ENCODE measurements at places on chromosomes 1 and 21.
A peak's percentile ranks its signal among the peaks of the same experiment; 100 is the strongest.

DNA sequence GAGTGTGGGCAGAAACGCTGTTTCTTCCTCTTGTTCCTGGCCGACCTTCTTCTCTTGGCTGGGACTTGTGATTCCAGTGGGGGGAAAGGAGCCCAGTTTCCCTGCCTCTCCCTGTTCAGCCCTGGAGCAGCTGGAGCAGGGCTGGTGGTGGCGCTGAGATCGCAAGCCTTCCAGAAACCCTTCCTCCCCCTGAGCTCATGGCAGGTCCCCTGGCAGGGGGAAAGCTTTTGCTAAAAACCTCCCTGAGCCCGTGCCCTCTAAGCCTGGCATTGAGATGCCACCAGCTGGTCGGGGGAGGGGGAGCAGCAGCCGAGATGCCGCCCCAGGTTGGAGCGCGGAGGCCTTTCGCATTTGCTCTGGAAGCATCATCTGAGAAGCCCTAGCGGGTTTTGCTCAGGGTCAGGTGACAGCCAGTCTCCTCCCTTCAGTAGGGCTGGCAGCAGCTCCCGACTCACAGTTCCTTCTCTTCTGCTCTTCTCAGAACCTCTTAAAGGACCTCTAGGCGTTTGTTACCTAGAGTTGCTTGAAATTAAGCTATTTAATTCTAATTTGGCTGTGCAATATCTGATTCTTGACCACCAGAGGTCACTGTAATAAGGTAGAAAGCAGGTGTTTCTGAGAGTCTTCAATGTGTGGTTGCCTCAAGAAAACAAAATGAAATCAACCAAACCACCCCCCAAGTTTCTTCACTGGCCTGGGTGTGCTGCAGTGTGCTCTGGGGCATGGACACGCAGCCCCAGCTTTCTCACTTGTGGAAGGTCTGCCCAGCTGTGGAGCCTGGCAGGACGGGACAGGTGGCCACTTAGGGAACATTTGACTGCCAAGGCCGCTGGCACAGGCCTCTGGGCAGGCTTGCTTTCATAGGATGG is 257.3 kb downstream of the CAMTA1 start:
- peak; percentile 57 for DNase-seq

DNA sequence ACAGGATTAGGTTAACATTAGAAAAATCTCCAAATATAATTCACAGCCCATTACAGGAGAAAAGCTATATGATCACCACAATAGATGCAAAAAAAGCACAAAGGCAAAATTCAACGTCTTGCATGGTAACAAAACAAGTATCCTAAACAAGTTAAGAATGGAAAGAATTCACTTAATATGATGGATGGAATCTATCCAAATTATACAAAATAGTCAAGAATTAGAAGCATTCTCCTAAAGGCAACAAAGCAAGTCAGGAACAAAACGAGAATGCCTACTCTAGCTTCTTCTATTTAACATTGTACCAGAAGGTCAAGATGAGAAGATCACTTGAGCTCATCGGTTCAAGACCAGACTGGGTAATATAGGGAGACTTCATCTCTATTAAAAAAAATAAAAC is 442.8 kb downstream of the SETD4 start:
- DNase-seq, result no peak

DNA sequence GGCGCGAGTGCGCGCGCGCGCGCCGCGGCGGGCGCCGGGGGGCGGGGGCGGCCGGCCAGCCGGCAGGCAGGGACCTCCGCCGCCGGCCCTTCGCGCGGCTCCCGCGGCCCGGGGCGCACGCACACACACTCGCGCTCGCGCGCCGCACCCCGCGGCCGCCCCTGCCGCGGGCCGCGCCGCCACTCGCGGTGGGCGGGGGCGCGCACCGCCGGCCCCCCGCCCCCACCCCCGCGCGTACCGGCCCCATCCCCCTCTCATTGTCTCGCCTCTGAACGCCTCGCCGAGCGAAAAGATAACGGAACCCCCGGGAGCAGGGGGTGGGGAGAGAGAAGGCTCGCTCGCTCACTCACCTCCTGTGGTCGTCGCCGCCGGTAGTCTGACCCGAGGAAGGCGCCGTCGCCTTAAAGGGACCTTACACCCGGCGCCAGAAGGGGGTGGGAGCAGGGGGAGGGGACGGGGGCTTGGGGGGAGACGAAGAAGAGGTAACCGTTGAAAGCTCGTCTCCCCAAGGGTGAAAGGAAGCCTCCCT is 428 bp downstream of the POGZ start:
- DNase-seq, result peak; percentile 64

- DNase-seq, result no peak
Observed at GRCh38 chr1:43634721-43635120, 15.2 kb upstream of the KDM4A start.

DNA sequence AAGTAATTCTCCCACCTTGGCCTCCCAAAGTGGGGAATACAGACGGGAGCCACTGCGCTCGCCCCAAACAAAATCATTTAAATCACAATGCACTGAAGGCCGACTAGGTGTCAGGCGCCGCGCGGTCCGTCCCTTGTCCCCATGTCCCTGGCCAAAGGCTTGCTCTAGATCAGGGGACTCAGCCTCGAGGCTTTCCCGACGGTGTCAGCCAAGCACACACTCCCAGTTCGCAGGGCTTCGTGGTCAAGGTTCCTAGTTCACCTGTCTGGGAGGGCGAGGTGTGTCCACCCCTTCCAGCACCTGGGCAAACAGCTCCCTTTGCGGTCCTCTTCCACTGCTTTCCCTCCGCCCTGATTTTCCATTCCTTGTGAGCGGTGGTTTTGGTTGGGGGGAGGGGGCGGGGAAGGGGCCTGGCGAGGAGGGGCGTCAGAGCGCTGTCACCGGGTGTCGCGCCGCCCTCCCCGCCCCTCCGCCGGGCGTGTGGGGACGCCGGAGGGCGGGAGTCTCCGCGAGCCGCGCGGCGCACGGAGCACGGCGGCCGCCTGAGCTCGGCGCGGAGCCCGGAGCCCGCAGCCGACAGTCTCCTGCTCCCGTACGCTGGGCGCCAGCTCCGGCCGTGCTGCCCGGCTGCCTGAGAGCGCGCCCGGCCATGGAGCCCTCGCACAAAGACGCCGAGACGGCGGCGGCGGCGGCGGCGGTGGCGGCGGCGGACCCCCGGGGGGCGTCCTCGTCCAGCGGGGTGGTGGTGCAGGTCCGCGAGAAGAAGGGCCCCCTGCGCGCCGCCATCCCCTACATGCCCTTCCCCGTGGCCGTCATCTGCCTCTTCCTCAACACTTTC is at the start of gene STUM:
Gene STUM (plus strand): TSS at position 509 of the 838 bp plus-strand sequence. CDS start 141 bp downstream, at position 650.
- no peak for DNase-seq

All from NCI-H2171 (cell line).